ENCODE measurements at places on chromosomes 2 and 18.
A peak's percentile ranks its signal among the peaks of the same experiment; 100 is the strongest.

GRCh38 chr2:225100856-225101294 is 58.6 kb upstream of the DOCK10 start:
- peak; percentile 77 for ATAC-seq

- ATAC-seq = no peak
Observed at GRCh38 chr2:207395535-207396251, 134.1 kb upstream of the CREB1 start.

DNA sequence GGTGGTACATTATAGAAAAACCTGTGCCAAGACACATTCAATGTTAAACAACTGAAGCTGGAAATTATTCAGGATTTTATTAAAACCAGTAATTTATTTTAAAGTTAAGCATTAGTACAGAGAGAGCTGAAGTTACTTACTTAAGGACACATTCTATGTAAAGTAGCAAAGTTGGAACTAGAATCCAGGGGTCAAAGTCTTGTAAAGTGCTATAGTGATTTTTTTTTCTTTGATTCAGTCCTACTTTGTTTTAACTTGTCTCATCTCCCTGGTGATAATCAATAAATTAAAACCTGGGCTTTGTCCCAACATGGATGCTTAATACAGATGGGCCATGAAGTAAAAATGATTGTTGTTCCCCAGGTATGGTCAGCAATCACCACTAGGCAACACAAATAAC is 1271.8 kb upstream of the CHAC2 start:
- no peak for ATAC-seq

DNA sequence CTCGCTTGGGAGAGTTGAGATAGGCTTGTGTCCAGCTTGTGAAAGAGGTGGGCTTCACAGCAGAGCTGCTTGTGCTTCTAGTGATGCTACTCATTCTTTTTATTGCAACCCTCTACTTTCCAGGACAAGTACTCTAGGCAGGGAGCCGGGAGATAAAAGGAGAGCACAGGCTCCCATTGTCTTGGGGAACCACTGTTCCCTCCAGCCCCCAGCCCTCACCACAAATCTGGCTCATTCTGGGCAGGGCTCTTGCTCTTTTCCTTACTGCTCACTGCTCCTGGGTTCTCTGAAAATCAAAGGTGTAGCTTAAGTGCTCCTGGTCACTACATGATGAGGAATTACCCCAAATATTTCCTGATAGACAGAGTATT is 81.4 kb downstream of the CABYR start:
- no peak for ATAC-seq

GRCh38 chr2:179417436-179417949 is 152.9 kb upstream of the SESTD1 start:
- ATAC-seq = no peak

GRCh38 chr2:221380062-221380461 is 192.0 kb downstream of the EPHA4 start:
- ATAC-seq = no peak

DNA sequence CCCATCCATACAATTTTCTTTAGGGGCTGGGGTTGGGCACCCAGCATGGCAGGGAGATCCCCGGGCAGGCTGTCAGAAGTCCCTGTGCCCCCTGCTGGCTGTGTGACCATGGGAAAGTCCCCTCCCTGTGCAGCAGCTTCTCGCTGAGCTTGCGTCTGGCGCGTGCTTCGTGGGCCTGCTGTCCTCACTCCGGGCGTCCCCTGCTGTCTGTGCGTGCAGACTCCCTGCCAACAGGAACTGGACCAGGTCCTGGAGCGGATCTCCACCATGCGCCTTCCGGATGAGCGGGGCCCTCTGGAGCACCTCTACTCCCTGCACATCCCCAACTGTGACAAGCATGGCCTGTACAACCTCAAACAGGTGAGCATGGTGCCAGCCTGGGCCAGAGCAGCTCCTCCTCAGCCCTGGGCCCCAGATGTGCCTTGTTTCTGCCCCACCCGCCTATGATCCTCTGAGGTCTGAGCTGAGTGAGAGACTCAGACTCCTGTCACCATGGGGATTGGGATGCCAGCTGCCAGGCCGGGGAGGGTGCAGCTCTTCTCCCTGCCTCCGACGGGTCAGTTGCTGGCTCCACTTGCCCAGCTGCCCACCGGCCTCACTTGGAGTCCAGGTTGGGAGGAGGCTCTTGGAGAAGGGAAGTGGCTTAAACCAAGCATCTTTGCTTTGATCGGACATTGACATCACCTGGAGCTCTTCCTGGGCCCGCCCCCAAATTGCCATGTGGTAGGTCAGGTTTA is 28.6 kb downstream of the IGFBP2 start:
- no peak for ATAC-seq

DNA sequence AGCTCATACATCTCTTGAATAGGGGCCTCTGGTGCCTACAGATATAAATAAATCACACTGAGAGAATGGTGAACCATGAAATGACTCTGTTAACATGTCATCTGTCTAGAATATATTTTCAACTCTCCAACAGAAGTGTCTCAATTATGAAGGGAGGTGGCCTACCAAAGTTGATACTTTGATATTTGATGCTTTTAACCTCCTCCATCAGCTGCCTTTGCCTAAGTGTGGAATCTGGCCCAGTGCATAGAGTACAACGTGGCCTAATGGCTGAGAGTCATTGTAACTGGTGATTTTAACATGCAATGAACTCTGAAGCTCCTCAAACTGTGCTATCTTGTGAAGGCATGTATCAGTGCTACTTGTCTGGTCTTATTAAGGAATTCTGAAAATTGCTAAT is 93.4 kb downstream of the MYO3B start:
- ATAC-seq = no peak

DNA sequence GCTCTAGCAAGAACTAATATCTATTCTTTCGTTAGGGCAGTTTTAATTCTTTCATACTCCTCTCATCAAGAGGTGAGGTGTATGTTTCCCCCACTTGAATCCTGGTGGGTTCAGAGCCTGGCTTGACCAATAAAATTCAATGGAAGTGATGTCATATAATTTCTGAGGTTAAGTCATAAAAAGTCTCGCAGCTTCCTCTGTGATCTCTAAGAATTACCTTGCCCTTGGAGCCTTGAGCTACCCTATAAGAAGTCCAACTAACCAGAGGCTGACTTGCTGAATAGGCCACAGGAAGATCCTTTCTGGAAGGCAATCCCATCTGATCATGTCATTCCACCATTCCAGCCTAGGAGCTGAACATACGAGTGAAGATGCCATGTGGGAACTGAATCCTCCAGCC is 26.1 kb upstream of the INO80D start:
- ATAC-seq = no peak

GRCh38 chr2:67702284-67702683 is 305.2 kb downstream of the ETAA1 start:
- no peak for ATAC-seq

DNA sequence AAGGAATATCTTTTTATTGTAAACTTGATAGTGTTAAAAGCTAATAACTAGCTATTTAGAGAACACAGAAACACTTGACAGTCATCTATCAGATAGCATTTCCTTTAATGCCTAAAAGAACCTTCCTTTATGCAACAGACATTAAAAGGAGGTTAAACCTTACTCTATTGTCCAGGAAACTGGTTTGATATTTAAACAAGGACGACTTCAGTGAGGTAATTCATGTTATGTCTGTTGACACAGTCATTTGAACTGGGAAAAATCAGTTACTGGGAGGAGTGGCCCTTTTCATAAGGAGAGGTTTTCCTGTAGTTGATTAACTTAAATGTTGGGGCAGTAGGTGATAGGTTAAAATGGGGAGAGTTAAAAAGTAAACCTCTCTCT is 6.7 kb downstream of the TGIF1 start:
- ATAC-seq = no peak

- ATAC-seq = no peak
Observed at GRCh38 chr2:63780518-63781155, 61.1 kb upstream of the UGP2 start.

- no peak for ATAC-seq
Observed at GRCh38 chr2:129248198-129248597, 731.3 kb upstream of the RAB6C start.

DNA sequence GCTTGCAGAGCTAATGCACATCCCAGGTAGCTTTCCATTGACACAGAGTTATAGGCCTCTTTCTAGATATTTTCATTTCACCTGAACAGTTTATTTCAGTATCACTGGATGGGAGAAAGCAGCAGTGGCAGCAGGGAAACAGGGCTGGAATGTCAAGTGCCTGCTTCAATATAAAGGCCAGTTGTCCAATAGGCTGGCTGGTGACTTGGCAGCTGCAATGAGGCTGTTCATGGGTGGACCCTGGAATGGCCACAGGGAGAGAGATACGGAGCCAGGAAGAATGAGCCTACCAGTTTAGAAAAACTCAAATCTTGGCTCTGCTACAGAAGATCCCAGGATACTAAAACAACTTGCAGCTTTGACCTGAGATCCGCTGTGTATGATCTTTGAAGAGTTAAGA is 185.0 kb downstream of the BCL11A start:
- no peak for ATAC-seq

- no peak for ATAC-seq
Observed at GRCh38 chr18:78789850-78790249, 189.8 kb upstream of the SALL3 start.

DNA sequence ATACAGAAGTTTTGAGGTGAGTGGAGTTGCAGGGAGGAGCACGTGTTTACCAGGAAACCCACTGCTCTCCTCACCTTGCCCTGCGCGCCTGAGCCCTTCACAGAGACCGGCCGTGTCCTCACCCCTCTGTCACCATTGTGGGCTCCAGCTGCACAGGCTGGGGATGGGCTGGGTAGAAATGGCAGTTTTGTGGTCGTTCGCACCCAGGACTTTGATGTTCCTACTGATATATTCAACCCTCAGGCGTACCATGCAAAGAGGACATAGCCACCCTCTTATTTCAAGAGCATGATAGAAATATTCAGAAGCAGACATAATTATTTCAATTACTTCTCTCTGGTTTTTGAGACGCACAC is 78.2 kb downstream of the GBX2 start:
- ATAC-seq = no peak

GRCh38 chr18:9716780-9717563 is 8.9 kb downstream of the RAB31 start:
- ATAC-seq = no peak

DNA sequence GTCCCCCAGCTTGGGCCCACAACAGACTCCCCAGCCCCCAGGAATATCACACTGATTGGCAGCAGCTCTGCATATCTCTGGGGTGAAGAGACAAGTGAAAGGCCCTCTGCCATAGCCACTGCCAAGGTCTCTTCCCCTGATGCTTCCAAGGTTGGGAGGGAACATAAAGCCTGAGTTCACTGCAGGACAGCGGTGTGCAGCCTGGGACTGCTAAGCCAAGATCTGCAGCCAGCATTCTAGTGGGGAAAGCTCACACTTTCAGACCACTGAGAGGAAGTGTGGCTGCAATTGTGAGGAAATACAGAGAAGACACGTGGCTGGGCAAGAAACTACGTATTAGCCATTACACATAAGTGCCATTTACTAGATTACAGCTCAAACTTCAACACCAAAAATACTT is 100.7 kb downstream of the MAIP1 start:
- no peak for ATAC-seq

Data from SK-N-SH treated with all-trans-retinoic acid at 6 μM for 48 hours (cell line).